ENCODE measurements at places on chromosomes 16 and 17.
A peak's percentile ranks its signal among the peaks of the same experiment; 100 is the strongest.

- no peak for DNase-seq
Observed at GRCh38 chr16:52553322-52553721, 6.4 kb upstream of the TOX3 start.

- no peak for DNase-seq
Observed at GRCh38 chr17:65142247-65142646, 5.1 kb downstream of the RGS9 start.

- no peak for DNase-seq
Observed at GRCh38 chr16:88356727-88357199, 26.0 kb upstream of the ZNF469 start.

DNA sequence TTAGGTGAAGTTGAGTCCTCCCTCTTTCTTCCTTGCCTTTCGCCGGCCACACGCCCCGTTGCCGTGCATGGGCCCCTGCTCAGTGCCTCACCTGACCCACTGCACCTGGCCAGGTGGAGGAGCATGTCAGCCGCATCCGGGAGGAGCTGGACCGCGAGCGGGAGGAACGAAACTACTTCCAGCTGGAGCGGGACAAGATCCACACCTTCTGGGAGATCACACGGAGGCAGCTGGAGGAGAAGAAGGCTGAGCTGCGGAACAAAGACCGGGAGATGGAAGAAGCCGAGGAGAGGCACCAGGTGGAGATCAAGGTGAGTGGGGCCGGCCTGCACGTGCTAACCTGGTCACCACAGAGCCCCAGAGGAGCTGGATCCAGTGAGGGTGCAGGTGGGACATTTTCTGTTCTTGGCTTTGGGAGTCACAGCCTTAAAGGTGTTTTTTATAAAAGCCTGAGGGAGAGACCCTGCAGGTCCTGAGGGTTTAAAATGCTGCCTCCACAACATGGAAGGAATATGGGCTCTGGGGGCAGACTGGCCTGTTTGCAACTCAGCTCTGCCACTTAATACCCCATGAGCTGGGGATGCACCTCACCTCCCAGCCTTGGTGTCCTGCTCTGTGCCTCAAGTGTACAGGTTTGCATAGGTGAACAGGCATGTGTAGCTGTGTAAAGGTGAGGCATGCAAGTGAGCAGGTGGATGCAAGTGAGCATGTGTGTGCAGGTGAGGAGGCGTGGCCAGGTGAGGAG is 12.1 kb upstream of the DBNDD1 start:
- no peak for DNase-seq

GRCh38 chr17:34299956-34300577 is 14.5 kb downstream of the CCL11 start:
- DNase-seq = no peak

GRCh38 chr17:62652251-62653001 is 25.0 kb downstream of the MRC2 start:
- DNase-seq = no peak

DNA sequence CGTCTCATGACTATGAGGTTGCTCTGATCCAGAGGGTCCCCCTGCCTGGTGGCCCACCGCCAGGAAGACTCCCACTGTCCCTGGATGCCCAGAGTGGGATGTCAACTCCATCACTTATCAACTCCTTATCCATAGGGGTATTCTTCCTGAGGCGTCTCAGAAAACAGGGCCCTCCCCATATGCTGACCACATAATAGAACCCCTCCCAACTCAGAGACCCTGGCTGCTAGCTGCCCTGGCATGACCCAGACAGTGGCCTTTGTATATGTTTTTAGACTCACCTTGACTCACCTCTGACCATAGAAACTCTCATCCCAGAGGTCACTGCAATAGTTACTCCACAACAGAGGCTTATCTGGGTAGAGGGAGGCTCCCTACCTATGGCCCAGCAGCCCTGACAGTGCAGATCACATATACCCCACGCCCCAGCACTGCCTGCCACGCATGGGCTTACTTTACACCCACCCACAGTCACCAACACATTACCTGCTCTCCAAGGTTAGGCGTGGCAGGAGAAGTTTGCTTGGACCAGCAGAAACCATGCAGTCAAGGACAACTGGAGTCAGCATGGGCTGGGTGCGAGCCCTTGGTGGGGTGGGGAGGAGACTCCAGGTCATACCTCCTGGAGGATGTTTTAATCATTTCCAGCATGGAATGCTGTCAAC is 2.3 kb upstream of the G6PC1 start:
- DNase-seq = no peak

GRCh38 chr16:53822936-53823529 is 119.1 kb downstream of the FTO start:
- DNase-seq = no peak

GRCh38 chr17:6603744-6604325 is 36.7 kb downstream of the KIAA0753 start:
- peak; percentile 77 for DNase-seq

DNA sequence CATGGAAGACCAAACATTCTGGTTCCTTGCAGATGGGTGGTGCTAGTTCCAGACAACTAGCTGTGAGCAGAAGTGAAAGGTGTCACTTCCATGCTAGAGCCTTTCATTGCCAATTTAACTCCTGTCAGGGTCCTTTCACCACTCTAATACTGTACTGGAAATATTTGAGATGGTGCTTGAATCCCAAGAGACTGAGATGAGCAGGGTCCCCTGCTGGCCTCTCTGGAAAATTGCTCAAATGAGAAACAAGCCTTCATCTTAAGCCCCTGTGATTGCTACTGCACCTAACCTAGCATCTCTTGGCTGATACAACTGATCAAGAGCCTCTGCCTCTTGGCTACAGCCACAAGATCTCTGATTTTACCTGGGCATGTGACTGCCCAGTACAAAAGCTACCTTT is 7.4 kb upstream of the VAC14 start:
- DNase-seq = no peak

- no peak for DNase-seq
Observed at GRCh38 chr16:11400076-11400475, 54.8 kb downstream of the RMI2 start.

DNA sequence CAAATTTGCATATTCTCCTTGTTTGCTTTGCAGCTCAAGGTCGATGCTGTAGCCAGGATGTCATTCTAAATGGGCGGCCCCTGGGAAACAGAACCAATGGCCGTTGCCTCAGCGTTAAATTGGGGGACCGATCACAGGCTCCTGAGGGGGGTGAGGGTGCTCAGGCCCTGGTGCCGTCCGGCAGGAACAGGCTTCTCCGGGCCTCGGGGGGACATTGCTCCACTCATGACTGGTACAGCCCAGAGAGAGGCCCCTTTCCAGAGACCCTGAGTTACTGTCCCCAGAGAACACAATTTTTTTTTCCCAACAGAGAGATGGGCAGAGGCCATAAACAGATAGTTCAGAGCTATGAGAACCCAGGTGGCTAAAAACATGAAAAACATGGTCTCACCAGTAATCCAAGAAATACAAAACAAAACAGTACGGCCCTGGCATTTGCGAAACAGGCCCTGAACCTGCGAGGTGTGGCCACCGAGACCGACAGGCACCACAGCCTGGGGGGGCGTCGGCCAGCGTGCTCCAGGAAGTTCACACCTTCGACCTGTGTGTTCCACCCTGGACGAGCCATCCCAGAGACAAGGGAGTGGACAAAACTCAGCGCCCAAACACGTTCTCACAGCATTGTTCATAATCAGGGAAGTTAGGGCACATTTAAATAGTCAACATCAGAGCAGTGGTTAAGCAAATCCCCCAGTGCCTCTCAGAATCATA is 82.8 kb downstream of the METRNL start:
- no peak for DNase-seq

- DNase-seq = peak; percentile 94
Observed at GRCh38 chr17:31570951-31571892, 179.7 kb downstream of the RAB11FIP4 start.

DNA sequence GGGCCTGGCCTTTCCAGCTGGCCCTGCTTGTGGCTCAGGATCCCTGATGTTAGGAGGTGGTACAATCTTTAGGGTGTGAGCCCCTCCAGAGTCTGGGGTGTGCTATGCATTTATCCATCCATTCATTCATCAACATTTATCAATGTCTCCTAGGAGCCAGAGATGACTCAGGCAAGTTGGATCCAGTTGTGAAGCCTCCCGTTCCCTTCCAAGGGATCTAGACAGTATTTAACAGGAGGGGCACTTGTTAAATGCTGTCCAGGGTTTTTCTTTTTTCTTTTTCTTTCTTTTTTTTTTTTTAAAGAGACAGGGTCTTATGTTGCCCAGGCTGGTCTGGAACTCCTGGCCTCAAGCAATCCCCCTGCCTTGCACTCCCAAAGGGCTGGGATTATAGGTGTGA is 42.0 kb upstream of the SMPD3 start:
- no peak for DNase-seq

DNA sequence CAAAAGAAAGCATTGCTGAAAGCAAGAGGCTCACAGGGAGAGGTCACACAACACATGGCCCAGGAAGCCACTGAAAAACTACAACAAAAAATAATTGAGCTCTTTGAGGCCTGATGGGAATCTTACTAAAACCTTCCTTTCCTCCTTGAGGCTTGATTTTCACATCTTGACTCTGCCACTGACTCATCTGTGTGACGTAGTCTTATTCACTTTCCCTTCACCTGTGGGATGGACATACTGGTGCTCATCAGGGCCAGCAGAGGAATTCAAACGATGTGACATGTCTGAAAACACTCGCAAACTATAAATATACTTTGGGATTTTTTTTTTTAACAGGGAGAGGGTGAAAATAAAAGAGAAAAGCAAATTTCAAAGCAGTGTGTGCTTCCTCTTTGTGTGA is 78.3 kb upstream of the ASIC2 start:
- DNase-seq = no peak

DNA sequence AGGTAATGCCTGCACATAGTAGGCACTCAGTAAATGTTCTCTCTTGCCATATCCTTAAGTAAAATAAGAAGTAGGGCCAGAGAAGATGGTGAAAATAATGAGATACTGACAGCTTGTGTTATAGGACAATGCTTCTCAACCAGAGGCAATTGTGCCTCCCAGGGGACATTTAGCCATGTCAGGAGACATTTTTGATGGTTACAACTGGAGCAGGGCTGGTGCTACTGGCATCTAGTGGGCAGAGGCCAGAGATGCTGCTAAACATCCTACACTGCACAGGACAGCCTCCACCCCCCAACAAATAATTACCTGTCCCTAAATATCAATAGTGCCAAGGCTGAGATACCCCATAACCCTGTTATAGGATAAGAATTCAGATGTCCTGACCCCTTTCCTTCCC is 1.7 kb downstream of the RAD51D start:
- DNase-seq = no peak

GRCh38 chr16:6803176-6803575 is 529.5 kb upstream of the RBFOX1 start:
- DNase-seq = no peak

GRCh38 chr17:41527063-41528023 is 765 bp downstream of the KRT19 start:
- peak; percentile 70 for DNase-seq

- DNase-seq = peak; percentile 50
Observed at GRCh38 chr16:29812754-29813643, 1.0 kb downstream of the PRRT2 start.

DNA sequence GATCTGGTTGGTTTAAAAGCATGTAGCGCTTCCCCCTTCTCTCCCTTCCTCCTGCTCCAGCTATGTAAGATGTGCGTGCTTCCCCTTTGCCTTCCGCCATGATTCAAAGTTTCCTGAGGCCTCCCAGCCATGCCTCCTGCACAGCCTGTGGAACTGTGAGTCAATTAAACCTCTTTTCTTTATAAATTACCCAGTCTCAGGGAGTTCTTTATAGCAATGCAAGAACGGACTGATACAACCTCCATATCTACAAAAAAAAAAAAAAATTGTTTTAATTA is 16.6 kb upstream of the PDXDC1 start:
- no peak for DNase-seq

DNA sequence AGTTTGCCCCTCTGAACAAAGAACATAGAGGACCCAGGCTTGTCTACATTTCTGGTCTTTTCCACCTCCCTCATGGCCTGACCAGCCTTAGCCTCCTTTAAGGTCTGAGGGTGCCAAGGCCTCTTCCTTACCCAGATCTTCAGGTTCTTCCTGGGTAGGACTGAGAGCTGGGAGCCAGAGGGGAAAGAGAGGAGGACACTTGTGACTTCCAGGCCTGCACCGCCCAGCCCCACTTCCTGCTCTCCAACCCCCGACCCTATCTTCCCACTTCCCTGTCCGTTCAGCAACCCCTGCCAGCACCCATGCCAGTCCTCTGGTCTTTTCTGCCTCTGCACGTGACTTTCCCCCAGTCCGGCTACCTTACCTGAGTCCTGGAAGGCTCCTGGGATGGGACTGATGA is 534 bp downstream of the PRSS36 start:
- DNase-seq = no peak

GRCh38 chr17:48412841-48413240 is 17.2 kb downstream of the SKAP1 start:
- DNase-seq = no peak

DNA sequence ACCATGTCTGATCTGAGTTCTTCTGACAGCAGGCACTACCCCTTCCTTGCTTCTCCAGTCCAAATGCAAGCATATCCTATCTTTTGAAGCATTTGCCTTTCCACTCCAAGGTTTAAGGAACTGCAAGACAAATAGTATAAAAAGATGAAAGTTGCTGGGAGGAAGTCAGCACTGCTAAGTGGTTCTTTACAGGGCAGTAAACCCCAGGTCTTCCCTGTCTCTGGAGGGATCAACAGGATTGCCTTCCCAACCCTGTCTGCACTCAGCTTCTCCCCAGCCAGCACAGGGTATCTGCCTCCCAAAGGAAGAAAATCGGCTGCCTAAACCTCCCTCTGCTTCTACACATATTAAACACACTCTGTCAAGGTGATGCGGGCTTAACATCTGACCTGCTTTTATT is 46.8 kb downstream of the SOX9 start:
- no peak for DNase-seq

DNA sequence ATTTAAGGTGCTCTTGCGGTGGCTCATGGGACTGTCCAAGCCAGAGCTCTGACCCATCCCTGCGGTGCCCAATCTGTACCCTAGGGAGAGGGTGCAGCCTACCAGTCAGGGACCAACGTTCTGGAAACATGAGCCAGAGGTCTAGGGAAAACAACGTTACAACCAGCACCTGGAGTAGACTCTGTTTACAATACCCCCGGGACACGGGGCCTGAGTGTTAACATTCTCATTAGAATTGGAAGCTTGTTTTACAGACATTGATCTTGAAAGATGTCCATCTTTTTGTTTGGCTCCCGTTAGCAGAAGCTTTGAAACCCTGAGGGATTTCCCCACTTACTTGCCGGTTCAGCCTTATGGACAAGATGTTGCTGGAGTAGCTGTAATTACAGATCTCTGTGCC is 6.9 kb downstream of the WIPI1 start:
- DNase-seq = no peak
